ENCODE measurements at places on chromosomes 5 and 9.
A peak's percentile ranks its signal among the peaks of the same experiment; 100 is the strongest.

DNA sequence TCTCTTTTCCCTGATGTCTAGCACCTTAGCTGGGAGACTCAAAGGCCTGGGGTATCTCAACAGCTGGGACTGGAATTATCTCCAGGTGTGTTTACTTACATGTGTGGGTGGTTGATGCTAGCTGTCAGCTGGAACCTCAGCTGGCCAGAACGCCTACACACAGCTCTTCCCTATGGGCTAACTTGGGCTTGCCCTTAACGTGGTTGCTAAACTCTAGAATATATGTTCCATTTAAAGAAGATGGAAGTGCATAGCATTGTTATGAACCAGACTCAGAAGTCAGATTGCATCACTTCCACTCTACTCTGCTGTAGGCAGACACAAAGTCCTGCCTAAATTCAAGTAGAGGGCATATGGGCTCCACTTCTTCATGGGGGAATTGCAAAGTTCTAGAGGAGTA, 29.3 kb downstream of the SGCD start:
- no peak for DNase-seq

- no peak for DNase-seq
Measured at GRCh38 chr9:81266674-81267073, 422.7 kb downstream of the TLE1 start.

GRCh38 chr5:53076014-53076583, 33.5 kb downstream of the MOCS2 start:
- DNase-seq, result no peak

DNA sequence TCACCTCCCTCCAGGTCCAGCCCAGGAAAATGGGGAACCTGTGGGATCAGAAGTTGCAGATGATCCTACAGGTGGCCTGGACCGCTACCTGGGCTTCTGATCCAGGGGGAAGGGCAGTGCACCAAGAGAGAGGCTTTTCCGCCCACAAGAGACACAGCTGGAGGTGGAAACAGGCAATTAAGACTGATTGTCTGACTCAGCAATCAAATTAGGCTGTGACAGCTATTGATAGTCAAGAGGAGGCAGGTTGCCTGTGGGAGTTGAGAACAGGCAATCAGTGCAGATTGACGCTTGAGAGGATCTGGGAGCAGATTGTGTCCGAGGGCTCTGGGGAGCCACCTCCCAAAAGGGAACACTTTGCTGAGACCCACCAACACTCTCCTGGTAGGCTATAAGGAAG, 71.1 kb upstream of the SLC44A1 start:
- no peak for DNase-seq

DNA sequence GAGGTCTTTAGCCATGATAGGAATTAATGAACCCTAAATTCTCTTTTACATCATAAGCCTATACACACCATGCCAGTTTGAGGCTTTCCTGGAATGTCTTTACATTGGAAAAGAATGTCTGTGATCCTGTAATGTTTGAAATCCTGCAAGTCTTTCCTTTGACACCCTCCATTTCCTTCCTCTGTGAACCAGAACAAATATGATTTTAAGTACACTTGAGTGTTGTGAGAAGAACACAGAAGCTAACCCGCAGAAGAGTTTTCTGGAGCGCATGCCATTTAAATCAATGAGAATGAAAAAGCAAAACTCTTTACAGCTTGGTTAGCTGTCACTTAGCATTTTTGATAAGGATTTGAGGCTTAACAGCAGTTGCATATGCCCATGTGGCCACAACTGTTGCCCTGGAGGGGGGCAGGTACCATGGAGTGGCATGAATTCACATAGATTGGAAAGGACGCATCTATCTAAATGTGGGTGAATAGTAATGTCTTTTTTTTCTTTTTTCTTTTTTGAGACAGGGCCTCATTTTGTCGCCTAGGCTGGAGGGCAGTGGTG, 372.6 kb downstream of the KDM4C start:
- no peak for DNase-seq

DNA sequence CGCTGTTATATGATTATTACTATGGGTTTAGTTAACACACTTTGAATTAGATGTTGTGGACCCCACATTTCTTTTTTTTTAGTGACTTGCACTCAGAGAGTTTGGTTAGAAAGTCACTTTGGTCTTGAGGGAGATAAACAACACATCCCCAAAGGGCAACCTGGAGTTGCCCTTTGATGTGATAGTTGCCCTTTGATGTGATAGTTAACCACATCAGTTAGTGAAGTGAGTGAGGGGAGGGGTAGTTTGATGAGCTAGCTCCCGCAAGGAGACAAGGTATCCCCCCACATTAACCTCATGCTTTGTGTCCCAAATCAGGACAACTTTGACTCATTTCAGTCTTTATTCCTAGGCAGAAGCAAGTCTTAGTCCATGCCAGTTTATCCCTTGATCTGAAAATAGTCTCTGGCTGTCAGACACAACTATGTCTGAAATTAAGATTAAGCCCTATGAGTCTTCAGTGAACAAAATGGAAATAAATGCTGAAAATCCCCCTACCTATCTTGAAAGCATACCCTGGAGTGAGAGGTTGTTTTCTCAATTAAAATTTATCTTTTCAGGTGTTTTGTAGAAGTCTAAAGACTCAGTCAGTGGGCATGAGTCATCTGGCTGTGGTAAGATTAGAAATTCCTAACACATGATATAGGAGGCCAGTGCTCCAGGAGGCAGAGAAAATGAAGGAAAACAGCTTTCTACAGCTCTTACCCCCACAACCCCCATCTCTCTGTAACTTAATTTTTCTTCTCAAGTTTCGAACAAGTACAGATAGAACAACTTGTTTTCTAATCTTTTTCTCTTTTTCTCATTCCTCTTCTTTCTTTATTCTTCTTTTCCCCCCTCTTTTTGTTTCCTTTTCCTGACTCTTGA, 208.9 kb upstream of the DMRTA1 start:
- DNase-seq, result no peak

DNA sequence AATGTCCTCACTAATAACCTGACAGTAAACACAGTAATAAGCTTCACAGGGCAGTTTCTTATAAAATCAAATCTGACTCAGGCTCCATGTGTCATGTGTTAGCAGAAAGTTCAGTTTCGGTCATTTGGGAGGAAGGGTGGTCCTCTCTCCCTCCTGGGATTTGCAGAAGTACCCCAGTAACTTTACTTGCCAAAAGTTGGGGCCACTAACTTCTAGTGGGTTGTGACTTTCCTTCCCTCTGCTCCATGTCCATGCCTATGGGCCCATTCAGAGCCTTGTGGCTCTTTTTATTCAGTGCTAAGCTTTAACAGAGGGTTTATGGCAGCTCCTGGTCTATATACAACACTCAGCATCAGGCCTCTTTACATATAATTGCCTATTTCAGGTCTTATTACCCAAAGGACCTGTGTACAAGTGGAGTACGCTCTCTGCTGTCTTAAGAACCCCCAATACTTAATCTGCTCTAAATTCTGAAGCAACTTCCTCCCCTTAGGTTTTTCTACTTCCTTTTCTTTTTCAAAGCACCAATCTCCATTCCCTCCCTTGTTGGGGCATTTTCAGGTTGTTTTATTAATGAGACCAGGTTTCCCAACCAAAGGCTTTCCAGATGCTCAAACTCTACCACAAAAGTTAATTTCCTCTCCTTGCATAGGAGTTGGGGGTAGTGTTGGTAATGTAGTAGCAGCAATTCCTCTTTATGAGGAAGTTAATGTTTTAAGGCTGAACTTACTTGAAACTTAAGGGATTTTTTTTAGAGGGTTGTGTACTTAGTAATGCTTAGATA, 107.7 kb downstream of the CCDC192 start:
- no peak for DNase-seq

DNA sequence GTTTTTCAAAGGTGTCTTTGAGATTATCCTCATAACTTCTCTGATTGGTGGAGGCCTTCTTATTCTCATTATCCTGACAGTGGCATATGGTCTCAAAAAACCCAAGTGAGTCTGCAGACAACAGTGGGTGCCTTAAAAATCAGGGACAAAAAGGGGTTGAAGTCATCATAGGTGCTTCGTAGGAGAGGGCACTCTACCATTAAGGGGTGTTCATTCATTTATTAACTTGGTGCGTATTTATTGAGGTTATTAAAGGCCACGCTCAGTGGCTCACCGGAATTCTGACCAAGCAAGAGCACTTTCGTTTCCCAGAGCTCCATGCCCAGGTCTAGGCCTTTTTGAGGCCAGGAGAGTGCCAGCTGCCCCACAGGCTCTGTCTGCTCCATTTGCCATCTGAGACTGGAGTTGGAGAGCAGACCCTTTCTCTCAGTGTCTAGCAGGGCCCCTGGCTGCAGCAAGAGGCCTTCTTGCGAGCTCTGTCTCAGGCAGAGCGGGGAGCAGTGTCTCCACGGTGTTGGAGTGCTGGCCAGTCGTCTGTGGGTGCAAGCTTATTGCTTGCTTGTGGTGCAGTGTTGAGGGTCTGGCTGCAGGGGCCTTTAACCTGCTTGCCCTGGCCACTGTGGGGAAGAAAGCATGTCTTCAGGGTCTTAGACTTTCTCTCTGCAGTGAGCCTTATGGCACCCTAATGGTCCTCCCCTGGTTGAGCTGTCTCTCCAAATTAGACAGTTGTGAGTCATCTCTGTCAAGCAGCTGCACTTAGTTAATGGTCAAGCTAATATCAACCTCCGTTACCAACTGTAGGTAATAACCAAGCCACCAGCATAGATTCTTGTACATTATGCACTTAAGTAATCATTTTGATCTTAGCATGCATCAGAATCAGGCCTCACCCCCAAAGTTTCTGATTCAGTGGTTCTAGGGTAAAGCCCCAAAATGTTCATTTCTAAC, 62.6 kb downstream of the IL31RA start:
- DNase-seq, result no peak

- peak; percentile 35 for DNase-seq
Measured at GRCh38 chr5:107248066-107248695, 422.6 kb downstream of the EFNA5 start.

- no peak for DNase-seq
Measured at GRCh38 chr9:36137392-36138004, 965 bp downstream of the GLIPR2 start.

GRCh38 chr9:110874963-110875674, 163.2 kb downstream of the LPAR1 start:
- DNase-seq, result no peak

DNA sequence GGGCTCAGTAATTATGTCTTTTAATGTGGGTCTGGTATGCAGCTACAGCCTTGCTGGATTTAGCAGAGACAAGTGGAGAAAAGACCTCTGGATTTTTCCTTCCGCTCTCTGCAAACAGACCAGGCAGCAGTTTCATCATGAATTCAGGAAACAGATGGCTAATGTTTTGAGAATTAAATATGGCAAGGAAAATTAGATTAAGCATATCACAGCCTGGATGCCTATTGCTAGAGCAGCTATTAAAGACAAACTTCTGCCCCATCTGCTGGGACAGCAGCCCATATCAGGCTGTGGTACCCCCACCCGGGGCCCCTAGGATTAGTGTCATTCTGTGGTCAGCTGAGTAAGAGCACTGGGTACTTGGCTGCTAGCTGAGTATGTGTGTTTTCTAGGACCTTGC, 6.2 kb downstream of the SKP2 start:
- DNase-seq, result no peak

GRCh38 chr9:109213285-109214121, 46.5 kb upstream of the FRRS1L start:
- DNase-seq, result no peak

- no peak for DNase-seq
Measured at GRCh38 chr9:104503963-104504362, at the start of gene OR13F1. Gene OR13F1 (plus strand): TSS chr9:104504263. CDS start chr9:104504263, 0 bp downstream.

- no peak for DNase-seq
Measured at GRCh38 chr5:132024789-132025402, 13.4 kb upstream of the ACSL6 start.

GRCh38 chr5:96391921-96392320, 41.1 kb downstream of the PCSK1 start:
- DNase-seq, result no peak

Data from activated CD4-positive, CD25-positive, alpha-beta regulatory T cell treated with anti-CD3 and anti-CD28 coated beads, Interleukin-2, amount 50 U/mL, for 72 hours (primary cell).